Kidney (tissue), 22 donors: ENCODE measurements at places on chromosomes 4 and X. TPM values are rescaled to one million over a fixed set of nuclear protein-coding genes. Genes with fewer than 3 reads are reported as not detected.

The USO1 gene
- total RNA-seq: 49.6 TPM

The RAI2 gene
- total RNA-seq: 43.1 TPM

The ZAR1 gene
- total RNA-seq: not detected

The SSX4B gene
- total RNA-seq: not detected

The PAGE3 gene
- total RNA-seq: not detected

The SPANXB1 gene
- total RNA-seq: not detected

The CYP2U1 gene
- total RNA-seq: 5.9 TPM

The SMIM10 gene
- 6.5 TPM for total RNA-seq

The POU4F2 gene
- total RNA-seq: not detected

The YY2 gene
- 2.3 TPM for total RNA-seq

The HTN3 gene
- total RNA-seq: not detected

The RHOXF2B gene
- total RNA-seq: not detected

The HTR2C gene
- not detected for total RNA-seq

The TEX13C gene
- not detected for total RNA-seq

The INTU gene
- total RNA-seq: 8.3 TPM

The ZNF157 gene
- 0.57 TPM for total RNA-seq

The CXCL6 gene
- 8.2 TPM for total RNA-seq

The MAGEE1 gene
- total RNA-seq: 4.3 TPM

The ATRX gene
- 93.5 TPM for total RNA-seq

The ATP8A1 gene
- 27.4 TPM for total RNA-seq

The EVC gene
- 159 TPM for total RNA-seq

The PRR32 gene
- not detected for total RNA-seq

The RASSF6 gene
- total RNA-seq: 8.8 TPM
